ENCODE measurements at places on chromosomes 11 and 22. TPM values are rescaled to one million over a fixed set of nuclear protein-coding genes. Genes with fewer than 3 reads are reported as not detected.

The SRRD gene
- 22.8 TPM for total RNA-seq

The SCARF2 gene
- total RNA-seq, result 12.3 TPM

The POTEH gene
- not detected for total RNA-seq

The SCT gene
- not detected for total RNA-seq

The PRODH gene
- 6.7 TPM for total RNA-seq

The MUC2 gene
- total RNA-seq, result not detected

The PARVA gene
- total RNA-seq, result 80.3 TPM

The EXPH5 gene
- 9.5 TPM for total RNA-seq

The PAMR1 gene
- total RNA-seq, result 2.2 TPM

The FUT4 gene
- 9.5 TPM for total RNA-seq

The APLNR gene
- total RNA-seq, result 5.3 TPM

The TSSK2 gene
- total RNA-seq, result not detected

The IL17REL gene
- 0.16 TPM for total RNA-seq

The NXPE1 gene
- 0.25 TPM for total RNA-seq

Data from kidney (tissue), 22 donors.